ENCODE measurements at places on chromosomes 6 and 20.

GRCh38 chr6:106501960-106502371, 127.3 kb downstream of the RTN4IP1 start:
- no peak for DNase-seq

DNA sequence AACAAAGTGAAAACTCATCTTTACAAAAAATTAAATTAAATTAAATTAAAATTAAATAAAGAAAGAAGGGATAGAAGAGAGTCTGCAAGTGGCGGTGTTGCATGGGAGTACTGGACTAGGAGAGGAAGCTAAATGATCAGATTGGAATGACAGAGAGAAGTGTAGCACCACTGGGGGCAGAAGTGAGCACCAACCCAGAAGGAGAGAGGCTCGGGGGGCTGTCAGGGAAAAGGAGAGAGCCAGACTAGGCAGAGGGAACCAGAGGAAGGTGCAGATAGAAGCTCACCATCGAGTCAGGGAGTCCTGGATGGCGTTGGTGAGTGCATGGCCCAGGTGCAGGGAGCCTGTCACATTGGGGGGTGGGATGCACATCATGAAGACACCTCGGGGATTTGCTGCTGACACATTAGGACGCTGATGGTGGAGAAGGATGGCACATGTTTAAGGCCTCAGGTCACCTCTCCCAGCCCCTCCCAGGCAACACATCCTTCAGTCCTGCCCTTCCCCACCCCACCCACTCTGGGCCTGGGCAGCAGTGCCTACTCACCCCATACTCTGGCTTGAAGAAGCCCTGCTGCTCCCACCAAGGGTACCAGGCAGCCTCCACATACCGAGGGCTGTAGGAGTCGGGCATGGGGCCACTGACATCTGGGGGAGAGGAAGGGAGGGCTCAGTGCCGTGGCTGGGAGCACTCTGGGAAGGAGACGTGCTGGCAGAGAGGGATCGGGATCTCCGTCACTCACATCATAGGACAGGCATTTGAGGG, 4.0 kb downstream of the VARS1 start:
- DNase-seq = peak; percentile 12

- no peak for DNase-seq
Measured at GRCh38 chr6:170505306-170505705, 47.8 kb downstream of the PSMB1 start.

GRCh38 chr20:62524505-62524911, 48.7 kb upstream of the GATA5 start:
- no peak for DNase-seq

- no peak for DNase-seq
Measured at GRCh38 chr6:43541774-43542471, 25.0 kb downstream of the POLR1C start.

DNA sequence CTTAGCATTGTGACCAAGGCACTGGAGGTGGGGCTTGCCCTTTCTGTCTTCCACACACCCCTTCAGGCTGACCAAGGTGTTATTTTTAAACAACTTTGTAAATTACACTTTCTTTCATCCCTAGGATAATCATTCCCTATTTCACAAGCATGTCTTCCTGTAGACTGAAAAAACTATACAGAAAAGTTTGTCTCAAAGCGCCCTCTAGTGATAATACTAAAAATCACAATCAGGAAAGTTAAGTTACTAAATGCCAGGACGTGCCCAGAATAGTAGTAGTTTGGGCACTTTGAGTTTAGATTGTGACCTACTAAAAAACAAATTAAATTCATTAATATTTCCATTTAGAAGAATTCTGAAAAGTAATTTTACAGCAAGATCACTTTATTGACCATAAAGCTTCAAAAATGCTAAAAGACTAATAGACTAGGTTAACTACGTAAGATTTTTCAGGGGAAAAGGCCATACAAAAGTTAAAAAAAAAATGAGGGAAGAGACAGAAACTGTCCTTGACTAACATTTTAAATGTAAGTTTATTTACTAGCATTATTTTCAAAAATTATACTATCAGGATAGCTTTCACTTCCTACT, 123.3 kb upstream of the DUSP22 start:
- DNase-seq = peak; percentile 66

DNA sequence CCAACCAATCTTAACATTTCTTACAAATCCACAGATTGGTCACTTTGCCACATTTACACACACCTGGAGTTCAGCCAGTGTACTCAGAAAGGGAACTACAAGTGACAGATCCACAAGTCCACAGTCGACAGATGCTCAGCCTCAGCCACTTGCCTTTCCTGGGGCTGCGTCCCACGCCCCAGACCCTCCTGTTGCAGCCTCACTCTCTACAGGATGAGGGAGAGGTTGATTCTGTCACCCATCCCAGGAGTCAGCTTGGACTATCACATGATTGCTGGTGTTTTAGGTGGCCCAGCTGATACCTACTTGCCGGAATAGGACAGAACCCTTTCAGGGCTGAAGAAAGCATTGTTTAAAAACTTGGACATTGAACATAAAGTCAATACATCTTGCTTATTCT, 108.8 kb downstream of the FAM120B start:
- no peak for DNase-seq

DNA sequence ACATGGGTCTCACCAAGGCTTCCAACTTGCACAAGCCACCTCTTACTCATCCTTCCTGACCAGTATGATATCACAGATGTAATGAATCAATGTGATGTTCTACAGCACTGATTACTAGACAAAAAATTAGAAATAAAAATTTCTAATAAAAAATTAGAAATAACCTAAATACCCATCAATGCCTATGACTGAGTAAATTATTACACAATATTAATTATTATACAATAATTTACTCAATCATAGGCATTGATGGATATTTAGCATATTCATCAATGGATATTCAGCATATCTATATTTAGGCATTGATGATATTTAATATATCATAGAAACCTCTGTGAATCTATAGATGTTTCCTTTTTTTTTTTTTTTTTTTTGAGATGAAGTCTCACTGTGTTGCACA, 43.2 kb upstream of the MBOAT1 start:
- DNase-seq = no peak

DNA sequence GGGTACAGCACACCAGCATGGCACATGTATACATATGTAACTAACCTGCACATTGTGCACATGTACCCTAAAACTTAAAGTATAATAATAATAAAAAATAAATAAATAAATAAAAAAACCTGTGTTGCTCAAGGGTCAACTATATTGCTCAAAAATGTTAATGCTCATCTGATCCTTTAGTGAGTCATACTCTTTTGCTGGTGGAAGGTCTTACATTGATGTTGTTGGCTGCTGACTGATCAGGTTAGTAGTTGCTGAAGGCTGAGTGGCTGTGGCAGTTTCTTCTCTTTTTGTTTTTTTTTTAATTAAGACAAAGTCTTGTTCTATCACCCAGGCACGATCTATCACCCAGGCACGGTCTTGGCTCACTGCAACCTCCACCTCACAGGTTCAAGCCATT, 29.6 kb upstream of the SMIM26 start:
- DNase-seq = no peak

DNA sequence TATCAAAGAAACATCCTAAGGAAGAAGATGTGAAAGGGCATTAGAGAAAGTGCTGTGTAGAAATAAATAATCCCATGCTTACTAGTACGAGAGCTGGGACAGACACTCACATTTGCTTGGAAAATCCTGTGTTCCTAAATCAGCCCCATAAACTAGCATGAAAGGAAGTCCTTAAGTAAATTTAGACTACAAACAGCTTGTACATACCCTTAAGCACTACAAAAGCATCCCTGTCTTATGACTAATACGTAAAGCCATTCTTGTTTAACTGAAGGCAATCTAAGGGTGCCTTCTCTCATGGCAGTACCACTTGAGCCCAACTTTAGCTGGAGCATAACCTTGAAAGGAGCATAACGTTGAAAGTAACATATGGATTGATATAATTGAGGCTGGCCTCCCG, 15.4 kb upstream of the FOXQ1 start:
- DNase-seq = no peak

GRCh38 chr6:2687456-2687855, 63.3 kb downstream of the MYLK4 start:
- DNase-seq = no peak

- no peak for DNase-seq
Measured at GRCh38 chr20:35561268-35561667, 19.4 kb downstream of the ERGIC3 start.

DNA sequence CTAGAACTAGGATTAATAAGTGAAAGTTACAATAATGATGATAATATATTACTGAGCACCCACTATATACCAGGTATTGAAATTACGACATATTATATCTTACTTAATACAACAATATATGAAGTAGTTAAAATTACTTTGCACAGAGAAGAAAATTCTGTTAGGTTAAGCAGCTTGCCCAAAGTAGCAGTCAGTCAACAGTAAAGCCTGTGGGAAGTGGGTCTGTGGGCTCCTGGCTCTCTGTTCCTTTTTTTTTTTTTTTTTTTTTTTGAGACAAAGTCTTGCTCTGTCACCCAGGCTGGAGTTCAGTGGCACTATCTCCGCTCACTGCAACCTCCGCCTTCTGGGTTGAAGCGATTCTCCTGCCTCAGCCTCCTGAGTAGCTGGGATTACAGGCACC, 4.8 kb upstream of the GTF2H4 start:
- DNase-seq = no peak

DNA sequence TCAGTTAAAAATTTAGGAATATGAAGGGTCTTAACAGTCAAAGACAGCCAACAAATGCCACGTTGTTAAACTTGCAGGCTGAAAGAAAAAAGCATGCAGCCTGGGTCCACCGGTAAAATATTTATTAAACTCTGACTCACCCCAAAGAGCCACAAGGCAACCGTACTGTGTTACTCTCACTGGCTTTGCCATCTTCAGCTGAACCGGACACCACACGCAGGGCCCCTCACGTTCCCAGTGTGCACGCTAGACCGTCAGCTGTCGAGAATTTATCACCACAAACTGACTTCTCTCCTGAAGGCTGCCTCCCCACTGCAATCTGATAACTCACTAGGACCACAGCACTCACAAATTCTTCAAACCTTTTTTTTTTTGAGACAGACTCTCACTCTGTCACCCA, 30.7 kb downstream of the HUS1B start:
- no peak for DNase-seq

DNA sequence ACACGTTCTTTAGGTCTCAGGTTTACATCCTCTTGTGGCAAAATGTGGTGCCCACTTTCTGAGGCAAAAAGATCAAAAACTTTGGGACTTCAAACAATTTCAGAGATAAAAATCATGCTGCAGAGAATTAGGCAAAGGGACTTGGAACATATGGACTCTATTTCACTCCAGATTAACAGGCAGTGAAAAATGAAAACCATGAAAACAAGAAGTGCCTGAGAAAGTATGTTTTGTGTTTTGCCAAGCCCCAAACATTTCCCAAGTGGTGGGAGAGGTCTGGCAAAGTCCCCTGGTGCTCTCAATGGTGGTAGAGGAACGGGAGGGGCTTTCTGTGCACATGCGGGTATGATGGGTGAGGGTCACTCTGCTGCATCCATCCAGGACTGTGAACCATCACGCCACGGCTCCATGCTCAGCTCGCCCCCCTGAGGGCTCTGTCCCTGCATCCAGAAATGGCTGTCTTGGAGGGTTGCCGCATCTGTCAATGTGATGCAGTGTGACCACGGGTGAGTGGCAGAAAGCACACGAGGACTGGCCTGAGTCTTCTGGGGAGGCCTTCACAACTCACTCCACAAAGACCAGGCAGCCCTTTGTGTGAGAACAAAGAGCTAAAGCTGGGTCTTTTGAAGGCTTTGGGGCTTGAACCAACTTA, 43.2 kb upstream of the TBC1D7 start:
- no peak for DNase-seq

- no peak for DNase-seq
Measured at GRCh38 chr20:61502433-61502832, 250.4 kb downstream of the CDH4 start.

GRCh38 chr20:43386878-43387277, 70.8 kb upstream of the SRSF6 start:
- DNase-seq = no peak

Measured in NCI-H748 treated with DMSO at 0.1 percent for 48 hours (cell line).